Psoas muscle (tissue), 8 donors: ENCODE measurements at places on chromosomes 13 and 19. TPM values are rescaled to one million over a fixed set of nuclear protein-coding genes. Genes with fewer than 3 reads are reported as not detected.

DNA sequence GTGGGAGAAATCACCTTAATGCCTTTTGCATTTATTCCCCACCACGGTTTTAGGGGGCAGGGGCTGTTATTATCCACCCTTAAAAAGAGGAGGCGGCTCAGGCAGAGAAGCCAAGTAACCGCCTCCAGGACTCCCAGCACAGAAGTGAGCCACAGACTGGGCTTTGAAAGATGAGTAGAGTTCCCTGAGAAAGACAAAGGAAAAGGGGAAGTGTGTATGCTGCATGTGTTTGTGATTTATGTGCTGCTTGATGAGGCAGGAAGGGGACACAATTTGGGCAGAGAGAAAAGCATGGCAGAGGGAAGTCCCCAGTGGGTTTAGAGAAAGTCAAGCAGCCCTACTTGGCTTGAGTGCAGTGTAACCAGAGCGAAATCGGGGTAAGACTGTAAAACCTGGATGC, 85.0 kb downstream of the DOCK9 start:
- DNase-seq, result no peak

GRCh38 chr19:40671404-40671803, 19.0 kb downstream of the NUMBL start:
- DNase-seq, result no peak

- DNase-seq, result no peak
These were observed 203.9 kb downstream of the COL4A1 start for GRCh38 chr13:110103026-110103425.

The IL12RB1 gene
- total RNA-seq, result 0.15 TPM

The SLITRK6 gene
- 0.41 TPM for total RNA-seq

DNA sequence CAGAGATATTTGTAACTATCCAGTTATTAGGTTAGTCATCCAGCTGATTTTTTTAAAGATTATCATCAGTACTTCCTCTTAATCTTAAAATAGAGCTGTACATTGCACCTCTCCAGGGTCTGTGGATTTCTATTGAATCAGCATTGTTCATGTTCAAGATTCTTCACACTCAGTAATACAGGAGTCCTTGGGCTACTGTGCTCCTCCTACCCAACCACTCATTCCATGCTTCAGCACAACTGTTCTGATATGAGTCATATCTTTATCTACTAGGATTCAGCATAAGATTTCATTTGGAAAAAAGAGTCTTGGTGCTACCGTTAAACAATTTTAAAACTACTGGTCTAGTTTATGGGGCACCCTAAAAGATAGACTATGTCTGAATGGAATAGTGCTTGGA, 357.8 kb downstream of the DCT start:
- no peak for DNase-seq

DNA sequence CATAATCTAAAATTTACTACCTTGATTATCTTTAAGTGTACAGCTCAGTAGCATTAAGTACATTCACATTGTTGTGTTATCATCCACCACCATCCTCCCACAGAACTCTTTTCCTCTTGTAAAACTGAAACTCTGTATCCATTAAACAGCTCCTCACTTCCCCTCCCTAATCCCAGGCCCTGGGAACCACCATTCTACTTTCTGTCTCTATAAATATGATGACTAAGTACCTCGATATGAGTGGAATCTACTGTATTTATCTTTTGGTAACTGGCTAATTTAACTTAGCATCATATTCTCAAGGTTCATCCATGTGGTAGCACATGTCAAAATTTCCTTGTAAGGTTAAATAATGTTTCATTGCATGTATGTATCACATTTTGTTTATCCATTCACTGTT, 49.0 kb upstream of the POMP start:
- DNase-seq, result no peak

The KLK14 gene
- not detected for total RNA-seq

The FUT3 gene
- total RNA-seq, result not detected

- no peak for DNase-seq
These were observed 22.4 kb downstream of the ZNF71 start for GRCh38 chr19:56617531-56617930.

The FXYD1 gene
- total RNA-seq, result 542 TPM

The SGCG gene
- 28.7 TPM for total RNA-seq

- no peak for DNase-seq
These were observed 62.0 kb downstream of the MICU2 start for GRCh38 chr13:21541980-21542379.

The CSNK1G2 gene
- 34.1 TPM for total RNA-seq

GRCh38 chr13:98986226-98986846, 8.5 kb upstream of the DOCK9 start:
- no peak for DNase-seq

GRCh38 chr19:1446713-1447481, 3.0 kb upstream of the APC2 start:
- no peak for DNase-seq

- no peak for DNase-seq
These were observed 31.9 kb downstream of the CHST8 start for GRCh38 chr19:33653684-33654083.

The ZNF443 gene
- 2.3 TPM for total RNA-seq

GRCh38 chr13:110367620-110368019, 60.5 kb downstream of the COL4A2 start:
- no peak for DNase-seq

- peak; percentile 90 for DNase-seq
These were observed 1.4 kb upstream of the ICAM1 start for GRCh38 chr19:10269333-10270179.

The CYP4F2 gene
- not detected for total RNA-seq

The GRIN3B gene
- not detected for total RNA-seq

The ZNF382 gene
- total RNA-seq, result 3.5 TPM

The CACNG6 gene
- total RNA-seq, result 18.4 TPM

- DNase-seq, result no peak
These were observed 7.8 kb upstream of the ATP12A start for GRCh38 chr13:24672141-24673132.

- no peak for DNase-seq
These were observed 562.1 kb upstream of the PCDH9 start for GRCh38 chr13:67792151-67792676.

- DNase-seq, result no peak
These were observed 56.5 kb downstream of the TDRD3 start for GRCh38 chr13:60453490-60453889.

DNA sequence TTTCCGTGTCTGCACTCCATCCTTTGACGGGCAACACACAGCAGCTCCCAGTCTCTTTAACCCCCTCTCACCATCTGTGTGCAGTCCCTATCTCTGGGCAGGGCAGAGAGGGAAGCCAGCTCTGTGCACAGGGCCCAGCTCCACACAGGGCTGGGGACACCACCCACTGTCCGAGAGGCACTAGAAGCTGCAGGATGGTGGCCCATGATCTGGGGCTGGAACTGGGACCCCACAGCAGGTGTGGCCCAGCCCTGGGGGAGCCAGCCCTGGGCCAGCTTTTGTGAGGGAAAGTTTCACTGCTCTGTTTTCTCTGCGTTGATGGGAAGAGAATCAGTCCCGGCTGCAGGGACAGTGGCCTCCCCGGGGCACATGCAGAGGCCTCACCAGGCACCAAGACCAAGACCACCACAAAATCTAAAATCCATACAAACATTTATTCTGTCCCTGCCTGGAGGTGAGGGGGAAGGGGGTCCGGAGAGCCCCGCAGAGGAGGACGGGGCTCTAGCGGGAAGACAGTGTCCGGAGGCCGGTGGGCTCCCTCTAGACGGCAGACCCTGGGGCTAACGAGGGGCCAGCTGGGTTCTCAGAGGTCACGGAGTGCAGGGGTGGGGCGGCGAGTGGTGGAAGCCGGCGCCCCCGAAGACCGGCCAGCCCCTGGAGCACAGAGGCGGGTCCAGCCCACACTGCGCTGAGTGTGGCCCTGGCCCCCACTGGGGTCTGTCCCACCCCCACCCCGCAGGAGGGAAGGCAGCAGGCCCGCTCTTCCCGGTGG, 2.9 kb upstream of the ATP8B3 start:
- no peak for DNase-seq

GRCh38 chr19:43446746-43447489, 18.5 kb downstream of the LYPD3 start:
- DNase-seq, result peak; percentile 67

- DNase-seq, result no peak
These were observed 68.4 kb downstream of the HSPH1 start for GRCh38 chr13:31093145-31093885.

GRCh38 chr13:106467427-106468122, 67.9 kb downstream of the EFNB2 start:
- DNase-seq, result no peak

GRCh38 chr13:73715114-73715910, 418.9 kb downstream of the KLF12 start:
- DNase-seq, result no peak

The RGL3 gene
- total RNA-seq, result 2.0 TPM

DNA sequence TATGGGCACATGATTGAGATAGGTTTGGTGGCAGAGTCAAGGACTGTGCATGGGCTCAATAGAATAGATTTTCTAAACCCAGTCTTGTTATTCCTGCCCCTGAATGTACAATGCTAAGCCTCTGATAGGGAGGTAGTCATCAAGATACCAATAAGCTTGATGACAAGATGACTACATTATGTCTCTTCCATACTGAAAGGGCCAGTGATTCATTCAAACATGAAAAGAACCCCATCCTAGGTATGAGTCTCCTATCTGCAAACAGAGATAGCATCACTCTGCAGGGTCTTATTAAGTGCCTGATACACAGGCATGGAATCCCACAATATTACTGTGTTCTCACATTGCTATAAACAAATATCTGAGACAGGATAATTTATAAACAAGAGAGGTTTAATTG, 40.3 kb upstream of the UFM1 start:
- no peak for DNase-seq

The RASL11A gene
- 6.4 TPM for total RNA-seq

DNA sequence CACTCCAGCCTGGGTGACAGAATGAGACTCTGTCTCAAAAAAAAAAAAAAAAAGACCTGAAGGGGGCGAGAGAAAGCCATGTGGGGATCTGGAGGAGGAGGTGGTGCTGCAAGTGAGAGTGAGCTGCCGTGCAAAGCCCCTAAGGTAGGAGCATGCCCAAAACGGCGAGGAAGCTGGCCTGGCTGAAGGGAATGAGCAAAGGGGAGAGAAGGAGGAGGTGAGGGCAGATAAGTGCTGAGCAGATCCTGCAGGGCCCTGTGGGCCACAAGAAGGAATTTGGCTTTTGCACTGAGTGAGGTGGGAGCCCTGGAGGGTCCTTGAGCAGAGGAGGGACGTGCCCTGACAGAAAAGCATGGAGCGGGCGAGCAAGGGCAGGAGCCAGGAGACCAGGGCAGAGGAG, 19.4 kb upstream of the ADGRE5 start:
- no peak for DNase-seq

The IZUMO4 gene
- total RNA-seq, result 1.6 TPM

GRCh38 chr13:22399801-22400420, 729.0 kb downstream of the FGF9 start:
- no peak for DNase-seq

DNA sequence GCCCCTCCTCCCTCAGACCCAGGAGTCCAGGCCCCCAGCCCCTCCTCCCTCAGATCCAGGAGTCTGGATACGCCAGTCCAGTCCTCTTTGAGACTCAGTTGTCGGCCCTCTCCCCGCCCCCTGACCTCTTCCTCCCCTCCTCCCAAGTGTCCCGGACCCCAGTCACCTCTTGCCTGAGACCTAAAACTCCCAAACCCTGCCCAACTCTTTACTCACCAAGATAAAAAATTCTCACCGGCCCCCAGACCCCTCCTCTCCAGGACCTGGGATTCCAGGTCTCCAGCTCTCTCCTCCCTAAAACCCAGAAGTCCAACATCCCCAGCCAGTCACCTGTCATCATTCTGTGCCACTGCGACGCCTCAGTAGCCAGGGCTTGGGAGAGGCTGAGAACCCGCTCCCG, 1.4 kb upstream of the HSD17B14 start:
- no peak for DNase-seq

DNA sequence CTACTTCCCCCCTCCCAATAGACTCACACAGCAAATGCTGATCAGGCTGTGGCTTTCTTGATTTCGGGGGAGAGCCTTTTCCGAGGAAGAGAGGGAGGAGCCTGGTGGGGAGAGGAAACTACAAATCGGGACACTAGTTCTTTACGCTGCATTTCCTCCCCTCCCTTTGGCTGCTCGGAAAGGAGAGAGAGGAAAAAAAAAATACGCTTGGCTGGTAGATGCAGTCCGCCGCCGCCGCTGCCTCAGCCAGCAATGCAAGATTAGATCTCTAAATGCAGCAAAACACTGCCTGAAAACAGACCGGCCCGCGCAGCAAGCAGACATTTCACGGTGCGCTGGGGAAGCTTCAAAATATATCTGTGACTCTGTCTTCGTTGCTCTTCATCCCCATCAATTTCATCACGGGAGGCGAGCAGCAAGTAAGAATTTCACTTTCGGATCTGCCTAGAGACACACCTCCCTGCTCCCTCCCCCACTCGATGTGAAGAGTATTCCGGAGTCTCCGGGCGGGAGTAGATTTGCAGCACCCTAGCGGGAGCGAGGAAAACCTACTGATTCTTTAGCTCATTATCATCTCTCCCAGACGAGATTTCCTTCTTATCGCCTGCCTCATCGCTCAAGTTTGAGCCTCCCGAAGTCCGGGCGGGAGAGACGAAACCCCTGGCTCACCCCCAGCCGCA, at the start of gene PCDH17:
PCDH17 (plus strand) TSS at position 149 of the 680 bp plus-strand sequence. CDS start 803 bp downstream, outside the sequence.
- DNase-seq, result peak; percentile 17

The ZNF471 gene
- total RNA-seq, result 5.3 TPM

DNA sequence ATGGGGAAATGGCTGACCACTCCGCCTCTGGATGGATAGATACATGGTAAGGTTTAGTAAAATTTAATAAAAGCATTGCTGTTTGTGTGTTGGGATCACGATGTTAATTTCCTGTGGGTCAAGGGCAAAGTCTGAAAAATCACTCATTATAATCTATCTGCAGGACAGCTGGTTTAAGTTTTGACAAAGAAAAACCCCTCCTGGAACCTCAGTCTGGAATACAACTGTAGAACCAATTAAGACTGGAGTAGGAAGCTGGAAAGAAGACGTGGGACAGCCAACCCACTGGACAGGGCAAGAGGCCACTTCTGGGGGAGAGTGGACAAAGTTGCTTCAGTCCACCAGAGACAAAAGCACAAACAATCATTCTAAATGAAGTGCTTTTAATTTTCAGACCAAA, 1.6 kb upstream of the PRKACA start:
- no peak for DNase-seq

DNA sequence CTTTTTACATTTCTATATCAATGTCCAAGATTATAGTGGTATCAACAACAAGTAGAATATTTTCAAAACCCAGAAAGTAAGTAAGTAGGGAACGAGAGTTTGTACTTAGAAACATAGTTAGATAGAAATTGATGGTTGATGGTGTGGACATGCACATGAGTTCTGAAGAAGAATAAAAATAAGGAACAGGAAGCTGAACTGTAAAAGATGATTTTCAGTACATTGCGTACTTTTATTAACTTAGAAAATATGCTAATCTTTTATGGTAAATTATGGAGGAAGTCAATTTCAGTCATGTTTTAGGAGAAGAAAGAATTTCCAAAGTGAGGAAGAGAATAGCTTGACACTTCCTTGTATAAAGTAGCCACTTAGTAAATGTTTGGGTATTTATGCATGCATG, 12.3 kb upstream of the GPR18 start:
- no peak for DNase-seq

DNA sequence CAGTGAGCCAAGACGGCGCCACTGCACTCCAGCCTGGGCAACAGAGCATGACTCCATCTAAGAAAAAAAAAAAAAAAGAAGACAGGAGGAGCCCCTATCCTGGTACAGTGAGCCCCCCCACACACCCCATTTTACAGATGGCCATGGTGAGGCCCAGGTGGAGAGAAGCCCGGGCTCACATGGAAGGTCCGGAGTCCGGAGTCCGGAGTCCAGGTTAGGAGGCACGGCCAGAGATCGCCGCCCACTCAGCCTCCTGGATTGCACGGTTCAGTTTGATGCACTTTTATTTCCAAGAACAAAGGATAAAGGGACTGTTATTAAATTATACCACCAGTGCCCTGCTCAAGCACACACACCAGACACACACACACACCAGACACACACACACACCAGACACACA, 11.3 kb upstream of the BTBD2 start:
- no peak for DNase-seq
